BE2C (cell line): ENCODE measurements at places on chromosomes 6 and 20.
A peak's percentile ranks its signal among the peaks of the same experiment; 100 is the strongest.

GRCh38 chr6:6610031-6610591 lies 21.6 kb downstream of the LY86 start:
- no peak for DNase-seq

GRCh38 chr20:15702161-15702560 lies 871.1 kb downstream of the KIF16B start:
- DNase-seq = no peak

DNA sequence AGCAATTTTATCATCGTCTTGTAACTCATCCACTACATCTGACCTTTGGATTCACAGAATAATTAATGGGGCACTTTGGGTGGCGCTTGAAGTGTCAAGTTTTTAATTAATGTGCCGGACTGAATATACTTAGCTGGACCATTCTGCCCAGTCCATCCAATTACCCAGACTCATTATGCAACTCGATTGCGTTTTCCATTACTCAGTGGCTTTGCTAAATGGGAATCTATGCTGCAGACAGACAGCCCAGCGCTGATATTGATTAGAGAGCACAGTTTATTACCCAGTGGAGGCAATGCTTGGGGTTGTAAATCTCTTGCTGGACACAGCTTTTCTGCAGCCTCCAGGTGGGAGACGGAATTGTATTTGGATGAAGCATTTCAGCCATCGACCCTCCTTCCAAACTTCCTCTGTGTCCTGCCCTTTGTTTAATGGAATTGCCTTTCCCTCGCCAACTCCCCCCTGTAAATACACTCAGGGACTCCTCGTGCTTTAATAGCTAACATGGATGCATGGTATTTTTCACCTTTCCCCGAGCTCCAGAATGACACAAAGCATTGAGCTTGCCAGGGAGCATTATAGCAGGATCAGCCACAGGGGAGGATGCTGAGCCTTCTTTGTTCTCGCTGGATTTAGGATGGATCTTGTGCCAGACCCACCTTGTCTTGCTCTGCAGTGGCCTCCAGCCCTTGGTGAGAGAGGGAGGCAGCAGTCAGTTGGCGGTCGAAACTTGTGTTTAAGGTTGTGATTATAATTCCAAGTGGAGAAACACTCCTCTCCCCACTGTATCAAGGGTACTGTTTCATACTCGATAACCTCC lies 59.7 kb downstream of the EDN3 start:
- no peak for DNase-seq

DNA sequence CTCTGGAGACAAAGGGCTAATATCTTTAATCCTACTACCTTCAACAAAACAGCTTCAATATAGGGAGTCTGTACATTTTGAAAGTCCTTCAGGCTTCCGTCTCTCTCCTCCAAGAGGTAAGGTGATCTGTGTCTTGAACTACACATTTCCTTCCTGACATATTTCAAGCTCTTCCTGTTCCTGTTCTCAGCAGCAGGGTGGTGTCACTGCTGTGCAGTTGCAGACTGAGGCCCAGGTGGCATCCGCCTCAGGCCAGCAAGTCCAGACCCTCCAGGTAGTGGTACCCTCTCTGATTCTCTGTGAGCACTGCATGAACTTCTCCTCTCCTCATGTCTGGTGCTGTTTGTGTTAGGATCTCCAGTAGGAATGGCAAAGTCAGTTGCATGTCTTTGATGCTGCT lies 7.8 kb downstream of the NFYA start:
- DNase-seq = no peak

DNA sequence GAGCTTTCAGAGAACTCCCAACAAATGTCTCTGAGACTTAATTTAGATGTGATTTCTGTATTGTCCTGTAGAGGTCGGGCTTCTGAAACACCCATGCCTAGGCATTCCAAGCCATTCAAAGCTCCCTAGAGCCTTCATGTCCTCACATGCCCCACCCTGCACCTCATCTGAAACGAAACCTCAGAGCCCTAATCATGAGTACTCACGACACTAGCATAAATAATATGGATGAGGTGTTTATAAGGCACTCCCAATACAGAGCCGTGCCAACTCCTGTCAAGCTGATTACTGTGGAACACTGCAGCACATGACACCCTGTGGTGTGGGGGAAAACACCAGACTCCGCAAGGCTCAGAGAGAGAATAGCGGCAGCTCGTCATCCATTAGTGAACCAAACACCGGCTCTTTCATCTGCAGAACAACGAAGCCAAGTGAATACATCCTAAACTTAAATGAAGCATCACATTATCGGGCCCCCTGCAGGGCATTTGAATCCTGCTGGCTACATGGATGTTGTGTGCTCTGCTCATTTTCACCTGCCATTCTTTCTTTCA lies 83.8 kb downstream of the FNDC1 start:
- peak; percentile 20 for DNase-seq

GRCh38 chr6:157432231-157432891 lies 51.4 kb downstream of the ZDHHC14 start:
- no peak for DNase-seq

GRCh38 chr20:45888681-45889080 lies 1.3 kb upstream of the SPATA25 start:
- DNase-seq = no peak

GRCh38 chr6:99432877-99433276 lies 7.8 kb upstream of the PNISR start:
- no peak for DNase-seq

DNA sequence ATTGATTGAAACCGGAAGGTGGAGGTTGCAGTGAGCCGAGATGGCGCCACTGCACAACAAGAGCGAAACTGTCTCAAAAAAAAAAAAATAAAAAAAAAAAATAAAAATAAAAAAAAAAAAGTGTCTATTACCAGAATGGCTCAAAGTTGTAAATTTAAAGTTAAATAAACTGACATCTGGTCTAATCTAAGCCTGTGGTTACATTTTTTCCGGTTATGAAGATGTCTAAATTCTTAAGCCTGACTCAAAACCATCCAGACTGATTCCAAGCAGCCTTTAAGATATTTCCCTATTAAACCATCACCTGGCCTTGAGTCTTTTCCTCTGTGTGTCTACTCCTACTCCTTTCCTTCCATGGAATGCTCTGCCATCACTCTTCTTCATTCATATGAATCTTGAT lies 371.7 kb upstream of the RUNX2 start:
- DNase-seq = no peak

GRCh38 chr6:122472022-122472340 lies 374 bp upstream of the SERINC1 start:
- no peak for DNase-seq
